ENCODE measurements at places on chromosomes 7 and 10.

- no peak for DNase-seq
These were observed 370.2 kb downstream of the ARL4A start for GRCh38 chr7:13057462-13058200.

GRCh38 chr10:73469579-73469978 lies 26.2 kb downstream of the PPP3CB start:
- DNase-seq = no peak

- DNase-seq = no peak
These were observed 322.4 kb downstream of the ADARB2 start for GRCh38 chr10:1414893-1415292.

DNA sequence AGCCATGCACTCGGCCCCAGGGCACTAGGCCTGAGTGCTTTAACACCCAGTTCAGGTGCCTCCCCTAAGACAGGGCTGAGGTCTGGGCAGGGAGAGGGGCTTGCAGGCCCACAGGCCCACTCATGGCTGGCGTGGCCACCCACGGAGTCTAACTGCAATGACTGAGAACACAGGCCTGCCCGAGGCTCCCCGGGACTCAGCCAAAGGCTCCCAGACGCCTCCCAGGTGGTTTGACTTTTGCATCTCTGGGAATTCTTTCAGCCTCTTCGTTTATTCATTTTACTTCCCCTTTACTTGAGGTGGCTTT lies 37.3 kb downstream of the PTPRN2 start:
- DNase-seq = no peak

DNA sequence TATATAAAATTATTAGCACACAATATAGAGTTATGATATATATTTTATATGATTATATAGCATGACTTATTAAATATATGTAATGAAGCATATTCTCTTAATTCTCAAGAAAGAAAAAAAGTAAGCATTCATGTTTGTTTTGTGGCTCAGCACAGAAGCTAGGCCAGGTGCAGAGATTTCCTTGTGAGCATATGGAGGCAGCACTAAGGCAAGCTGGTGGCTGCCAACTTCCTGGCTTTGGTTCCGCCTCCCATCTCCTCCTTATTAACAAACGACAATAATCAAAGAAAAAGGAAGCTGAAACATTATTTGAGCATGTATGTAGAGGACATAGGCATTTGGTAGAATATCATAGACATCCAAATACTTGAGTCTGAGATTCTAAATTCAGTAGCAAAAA lies 130.3 kb downstream of the ST7 start:
- DNase-seq = no peak

GRCh38 chr7:80918399-80918798 lies 452 bp downstream of the SEMA3C start:
- DNase-seq = no peak

DNA sequence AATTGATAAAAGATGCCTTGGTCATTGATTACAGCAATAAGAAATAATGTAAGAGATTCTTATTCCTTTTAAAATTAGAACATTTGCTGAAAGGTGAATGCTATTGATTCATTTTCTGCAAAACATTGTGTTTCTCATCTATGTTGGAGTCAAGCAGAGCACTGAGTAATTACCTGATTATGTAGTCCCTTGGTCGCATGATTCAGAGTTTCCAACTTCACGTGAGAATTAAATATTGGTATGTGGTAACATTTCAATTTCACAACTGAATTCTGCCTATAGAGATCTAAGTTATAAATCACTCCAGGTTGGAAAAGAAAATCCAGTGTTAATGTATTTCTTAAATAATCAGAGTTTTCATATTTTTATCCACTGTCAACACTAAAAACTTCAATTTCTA lies 701.4 kb downstream of the PHTF2 start:
- no peak for DNase-seq

- no peak for DNase-seq
These were observed 125.2 kb downstream of the AMPH start for GRCh38 chr7:38506004-38506403.

GRCh38 chr10:9010093-9010492 lies 955.6 kb downstream of the GATA3 start:
- no peak for DNase-seq

DNA sequence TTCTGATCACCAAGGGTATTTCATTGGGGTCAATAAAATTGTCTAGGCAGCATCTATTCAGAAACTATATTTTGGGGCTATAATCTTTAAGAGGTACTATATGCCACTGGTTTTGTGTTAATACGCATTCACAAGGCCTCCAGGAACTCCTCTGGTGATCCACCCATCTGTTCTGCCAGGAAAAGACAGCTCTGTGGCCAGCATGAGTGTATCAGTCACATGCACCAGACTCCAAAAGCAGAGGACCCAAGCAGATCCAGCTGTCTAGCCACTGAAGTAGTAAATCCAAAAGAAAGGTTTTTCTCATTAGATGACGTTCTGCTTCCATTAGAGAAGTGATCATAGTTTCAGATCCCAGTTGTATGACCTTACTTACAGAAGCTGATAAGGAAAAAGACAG lies 199.6 kb upstream of the CELF2 start:
- DNase-seq = no peak

DNA sequence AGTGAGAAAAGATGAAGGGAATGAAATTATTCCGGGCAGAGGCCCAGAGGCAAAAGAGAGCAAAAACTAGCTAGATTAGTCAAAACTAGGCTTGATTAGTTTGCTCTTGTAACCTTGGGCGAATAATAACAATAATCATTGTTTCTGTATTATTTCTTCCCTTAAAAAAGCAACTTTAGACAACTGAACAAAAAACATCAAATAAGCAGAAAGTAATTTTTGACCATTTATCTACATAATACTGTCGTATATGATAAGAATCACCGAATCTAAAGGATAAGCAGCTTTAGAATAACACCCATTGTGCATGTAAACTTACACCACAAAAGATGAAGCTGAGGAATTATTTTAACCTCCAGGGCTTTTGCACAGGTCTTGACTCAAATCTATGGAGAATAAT lies 125.1 kb downstream of the TPK1 start:
- DNase-seq = no peak

DNA sequence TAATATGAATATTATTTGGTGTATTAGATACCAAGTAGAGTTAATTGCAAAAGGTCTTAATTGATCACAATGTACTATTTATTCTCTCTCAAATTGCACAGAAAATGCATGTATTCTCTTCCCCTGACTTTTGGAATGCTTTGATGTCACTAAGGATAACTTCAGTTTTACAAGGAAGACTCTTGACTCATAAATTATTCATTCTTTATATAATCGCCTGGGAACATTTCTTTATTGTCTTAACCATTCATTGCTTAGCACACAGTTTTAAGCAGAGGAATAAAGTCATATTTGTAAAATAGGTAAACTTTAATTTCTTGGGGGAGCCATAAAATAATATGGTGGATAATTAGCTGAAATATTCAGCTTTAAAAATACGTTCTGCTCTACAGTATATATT lies 306.0 kb upstream of the TMEM229A start:
- no peak for DNase-seq

DNA sequence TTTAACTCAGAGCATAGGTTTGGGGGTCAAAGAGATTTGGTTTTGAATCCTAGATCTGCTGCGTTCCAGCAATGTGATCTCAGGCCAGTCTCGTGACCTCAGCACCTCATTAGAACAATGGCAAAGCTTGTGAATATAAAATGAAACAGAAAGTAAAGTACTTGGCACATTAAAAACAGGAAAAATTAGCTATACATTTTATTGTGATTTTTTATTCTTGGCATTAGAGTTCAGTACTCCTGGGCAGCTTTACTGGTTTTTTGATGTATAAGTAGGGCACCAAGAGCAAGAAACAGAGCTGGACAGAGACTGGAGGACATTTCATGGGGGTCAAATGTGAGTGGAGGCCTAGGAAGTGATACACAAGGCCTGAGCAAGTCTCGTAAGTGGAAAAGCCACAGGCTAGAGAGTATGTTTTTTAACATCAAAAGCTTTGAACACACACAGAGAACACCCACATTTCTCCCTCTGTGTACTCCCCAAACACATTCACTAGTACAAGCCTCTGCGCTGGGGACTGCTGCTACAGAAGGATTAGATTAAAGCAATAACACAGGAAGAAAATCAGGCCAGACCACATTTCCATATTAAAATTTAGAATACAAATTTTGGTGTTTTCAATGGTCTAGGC lies 157.2 kb upstream of the SLC25A13 start:
- no peak for DNase-seq

DNA sequence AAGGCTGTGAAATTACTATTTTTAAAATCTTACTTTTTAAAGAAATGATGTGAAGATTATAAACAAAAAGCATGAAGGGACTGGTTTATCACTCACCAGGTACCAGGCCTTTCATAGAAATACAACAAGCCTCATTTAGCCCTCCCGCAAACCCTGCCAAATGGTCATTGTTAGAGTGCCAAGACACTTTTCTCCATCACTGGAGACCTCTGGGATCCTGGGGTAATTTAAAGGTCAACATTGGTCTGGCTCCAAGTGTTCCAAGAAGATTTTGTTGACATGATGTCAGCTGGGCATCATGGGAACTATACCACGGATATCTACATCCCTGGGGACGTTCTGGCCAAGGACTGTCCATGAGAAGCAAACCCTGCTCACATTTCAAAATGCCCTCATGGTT lies 138.0 kb upstream of the FRMD4A start:
- DNase-seq = no peak

- DNase-seq = no peak
These were observed 34.0 kb downstream of the BRI3 start for GRCh38 chr7:98315318-98315993.

- no peak for DNase-seq
These were observed 95.2 kb upstream of the GNA12 start for GRCh38 chr7:2939193-2939885.

- DNase-seq = no peak
These were observed 109.5 kb downstream of the ADCY1 start for GRCh38 chr7:45683556-45684148.

DNA sequence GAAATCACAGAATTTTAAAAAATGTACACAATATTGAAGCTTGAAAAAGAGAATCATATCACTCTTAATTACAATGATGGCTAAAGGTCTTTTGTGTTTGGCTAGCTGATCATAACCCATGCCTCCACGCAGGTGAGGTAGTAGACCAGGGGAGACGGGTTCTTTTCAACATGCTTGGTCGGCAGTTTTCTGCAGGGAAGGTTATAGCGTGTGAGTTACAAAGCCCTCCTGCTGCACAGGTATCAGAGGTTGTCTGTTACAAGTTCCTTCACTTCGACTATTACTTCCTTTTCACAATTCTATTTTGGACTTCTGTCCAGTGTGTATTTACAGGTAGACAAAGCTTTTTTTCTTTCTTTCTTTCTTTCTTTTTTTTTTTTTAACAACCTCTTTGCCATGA lies 127.1 kb upstream of the PRPS1L1 start:
- DNase-seq = no peak

DNA sequence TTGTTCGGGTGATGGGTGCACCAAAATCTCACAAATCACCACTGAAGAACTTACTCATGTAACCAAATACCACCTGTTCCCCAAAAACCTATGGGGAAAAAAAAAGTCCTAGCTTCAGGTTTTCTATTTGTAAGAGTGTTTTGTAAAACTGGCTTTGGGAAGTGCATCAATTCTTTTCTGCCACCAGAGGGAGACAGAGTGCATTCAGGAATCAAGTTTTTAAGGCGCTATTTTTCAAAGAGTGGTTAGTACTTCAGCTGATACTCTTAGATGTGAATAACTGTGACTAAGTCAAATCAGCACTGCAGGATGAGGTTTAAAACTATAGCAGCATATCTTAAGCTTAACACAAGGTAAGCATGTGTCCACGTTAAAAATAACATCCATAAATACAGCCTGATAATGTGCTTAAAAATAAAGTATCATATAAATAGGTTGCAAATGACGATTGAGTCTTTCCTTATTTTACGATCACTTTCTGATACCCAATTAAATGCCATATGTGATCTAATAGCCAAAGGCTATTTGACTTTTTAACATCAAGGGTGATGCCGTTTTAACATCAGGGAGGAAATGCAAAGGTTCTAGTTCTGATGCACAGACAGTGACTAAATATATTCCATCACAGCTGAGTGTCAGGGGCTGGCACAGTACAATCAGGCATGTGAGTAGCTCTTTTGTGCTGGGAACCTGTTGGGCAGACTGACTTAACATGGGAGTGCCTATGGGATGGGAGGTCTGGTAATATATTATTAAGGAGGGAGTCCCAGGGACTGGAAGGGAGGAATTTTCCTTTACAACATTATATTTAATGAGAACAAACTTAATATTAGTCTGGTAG lies 10.6 kb upstream of the LYZL2 start:
- DNase-seq = no peak

DNA sequence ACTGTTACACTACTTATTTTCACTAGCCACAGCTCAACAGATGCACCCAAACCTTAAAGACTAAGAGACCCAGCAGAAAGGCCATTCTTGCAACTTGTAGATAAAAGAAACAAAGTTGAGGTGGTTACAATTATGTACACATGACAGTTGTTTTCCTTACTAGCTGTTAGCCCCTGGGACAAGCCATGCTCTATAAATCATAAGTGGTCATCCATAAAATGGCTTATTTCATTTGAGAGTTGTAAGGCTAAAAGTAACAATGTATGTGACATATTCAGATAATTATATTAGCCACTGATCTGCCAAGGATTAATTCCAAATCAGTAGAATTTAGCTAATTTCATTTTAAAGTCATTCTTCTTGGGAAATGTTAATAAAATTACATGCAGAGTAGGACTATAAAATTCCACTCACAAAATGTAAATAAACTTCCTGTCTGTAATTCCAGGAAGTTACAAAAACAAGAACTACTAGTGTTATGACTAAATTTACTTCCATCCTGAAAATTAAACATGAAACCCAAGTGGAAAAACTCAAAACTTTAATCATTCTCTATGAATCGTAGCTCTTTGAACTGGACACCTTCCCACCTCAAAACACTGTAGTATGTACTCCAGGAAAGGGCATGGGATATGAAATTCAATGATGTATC lies 13.3 kb downstream of the SLC37A3 start:
- no peak for DNase-seq

DNA sequence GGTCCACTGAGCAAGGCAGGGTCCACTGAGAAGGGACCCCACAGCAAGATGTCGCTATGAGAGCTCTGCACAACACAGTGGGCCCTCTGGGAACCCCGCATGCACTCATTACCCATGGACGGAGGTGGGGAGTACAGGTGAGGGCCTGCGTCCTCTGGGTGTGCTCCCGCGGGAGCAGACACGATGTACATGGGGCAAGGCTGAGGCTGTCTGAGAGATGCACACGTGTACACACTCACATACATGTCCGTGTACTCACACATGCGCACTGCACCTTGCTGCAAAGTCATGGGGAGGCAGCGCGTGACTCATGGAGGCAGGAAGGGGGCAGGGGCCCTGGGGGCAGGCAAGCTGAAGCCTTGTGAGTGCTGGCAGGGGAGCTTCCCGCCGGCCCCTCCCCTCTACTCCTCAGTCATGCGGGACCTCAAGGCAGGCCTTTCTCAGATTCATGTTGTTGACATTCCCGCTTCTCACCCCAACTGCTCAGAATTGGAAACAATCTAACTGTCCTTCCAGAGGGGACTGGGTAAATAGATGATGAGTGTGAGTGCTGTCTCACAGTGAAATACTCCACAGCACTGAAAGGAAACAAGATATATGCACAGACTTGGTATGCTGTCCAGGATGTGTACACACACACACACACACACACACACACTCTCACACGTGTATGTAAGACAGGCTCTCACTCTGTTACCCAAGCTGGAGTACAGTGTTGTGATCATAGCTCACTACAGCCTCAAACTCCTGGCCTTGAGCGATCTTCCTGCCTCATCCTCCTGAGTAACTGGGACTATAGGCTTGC lies 40.0 kb downstream of the GOLGA7B start:
- no peak for DNase-seq

Measured in NCI-H1930 (cell line).